ENCODE measurements at places on chromosomes 3 and 15.

DNA sequence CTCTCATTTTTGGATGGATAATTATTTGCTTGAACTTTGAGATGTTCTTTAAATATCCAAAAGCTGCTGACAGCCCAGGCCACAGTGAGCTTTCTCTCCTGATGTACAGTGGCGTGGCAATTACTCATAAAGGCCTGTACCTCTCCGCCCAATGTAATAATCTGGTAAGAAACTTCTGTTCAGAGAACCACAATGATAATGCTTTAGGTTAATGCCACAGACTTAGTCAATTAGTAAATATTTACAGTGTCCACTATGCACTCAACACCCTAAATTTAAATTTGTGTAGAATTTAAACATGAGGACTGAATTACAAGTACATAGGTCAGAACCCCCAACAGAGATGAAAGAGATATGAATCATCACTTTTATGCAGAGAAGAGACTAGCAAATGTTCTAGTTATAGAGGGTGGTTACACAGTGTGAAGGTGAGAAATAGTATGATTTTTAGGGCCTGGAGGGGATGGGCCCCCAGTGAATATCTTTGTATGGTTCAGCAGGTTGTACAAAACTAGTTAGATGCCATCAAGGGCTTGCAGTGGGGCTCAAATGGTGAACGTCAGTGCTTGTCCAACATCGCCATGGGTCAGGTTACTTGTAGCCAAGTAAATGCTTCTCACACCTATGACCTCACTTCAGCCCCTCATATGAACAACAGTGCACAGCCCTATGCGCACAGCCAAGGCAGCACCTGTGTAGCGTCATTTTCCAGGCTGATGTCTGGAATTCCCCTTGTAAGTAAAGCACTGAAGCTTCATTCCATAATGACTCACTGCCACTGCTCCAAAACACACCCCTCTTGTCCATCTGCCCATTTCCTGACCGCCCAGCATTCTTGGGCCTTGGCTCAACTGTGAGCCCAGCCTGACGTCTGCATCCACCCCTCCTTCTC is 13.3 kb downstream of the ABHD2 start:
- DNase-seq, result no peak

- DNase-seq, result no peak
Observed at GRCh38 chr15:76333720-76334437, 2.7 kb upstream of the ISL2 start.

- no peak for DNase-seq
Observed at GRCh38 chr3:193134856-193135255, 106.2 kb upstream of the PLAAT1 start.

- no peak for DNase-seq
Observed at GRCh38 chr3:15391007-15391406, 36.3 kb downstream of the METTL6 start.

Measured in activated effector memory CD4-positive, alpha-beta T cell treated with Interleukin-2 at 50 U/mL for 16 hours (primary cell).